Stimulated activated CD4-positive, alpha-beta T cell treated with anti-CD3 and anti-CD28 coated beads, Interleukin-2, amount 100 ng/mL, for 24 hours (primary cell): ENCODE measurements at places on chromosomes 7 and 10.
A peak's percentile ranks its signal among the peaks of the same experiment; 100 is the strongest.

DNA sequence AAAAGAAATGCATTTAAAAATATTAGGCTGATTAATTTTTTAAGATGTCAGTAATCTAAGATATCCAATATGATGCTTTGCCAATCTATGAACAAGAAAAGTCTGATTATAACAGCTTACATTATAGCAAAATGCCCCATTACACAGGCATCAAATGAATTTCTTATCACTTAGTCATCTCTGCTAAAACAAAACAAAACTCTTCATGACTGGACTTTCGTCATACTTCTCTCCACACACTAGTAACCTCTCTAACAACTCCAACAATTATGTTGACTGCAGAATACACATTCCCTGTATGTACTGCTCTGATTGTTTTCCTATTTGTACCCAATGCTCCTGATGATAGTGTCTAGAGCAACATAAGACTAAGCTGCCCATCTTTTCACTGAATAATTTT lies 3.8 kb upstream of the MKI67 start:
- no peak for DNase-seq

DNA sequence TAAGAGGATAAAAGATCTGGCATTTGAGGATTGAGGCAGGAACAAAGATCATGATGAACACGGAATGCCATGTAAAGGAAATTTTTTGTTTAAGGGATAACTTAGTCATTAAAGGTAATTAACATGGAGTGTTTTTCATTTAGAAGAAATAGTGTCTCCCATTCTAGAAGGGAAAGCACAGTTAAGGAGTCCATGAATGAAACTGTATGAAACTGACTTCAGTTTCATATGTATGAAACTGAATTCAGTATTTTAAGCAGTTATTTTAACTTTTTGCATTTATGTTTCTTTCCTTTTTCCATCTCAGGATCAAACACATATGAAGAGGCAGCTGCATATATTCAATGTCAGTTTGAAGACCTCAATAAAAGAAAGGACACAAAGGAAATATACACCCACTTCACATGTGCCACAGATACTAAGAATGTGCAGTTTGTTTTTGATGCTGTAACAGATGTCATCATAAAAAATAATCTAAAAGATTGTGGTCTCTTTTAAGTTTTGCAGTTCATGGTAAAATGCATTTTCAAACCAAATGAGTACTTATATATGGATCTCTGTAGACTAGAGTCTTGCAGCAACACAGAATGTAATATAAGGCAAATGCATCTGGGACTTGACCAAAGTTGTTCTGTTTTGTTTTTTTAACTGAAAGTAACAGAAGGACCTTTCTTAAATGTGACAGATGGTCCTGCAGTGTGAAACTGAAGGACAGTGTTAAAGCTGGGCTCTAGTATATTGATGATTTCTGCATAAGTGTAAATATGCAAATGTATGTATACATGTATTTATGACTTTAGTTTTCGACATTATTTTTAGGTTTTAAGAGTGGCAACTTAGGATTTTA lies 82.6 kb downstream of the GNAI1 start:
- DNase-seq: no peak

DNA sequence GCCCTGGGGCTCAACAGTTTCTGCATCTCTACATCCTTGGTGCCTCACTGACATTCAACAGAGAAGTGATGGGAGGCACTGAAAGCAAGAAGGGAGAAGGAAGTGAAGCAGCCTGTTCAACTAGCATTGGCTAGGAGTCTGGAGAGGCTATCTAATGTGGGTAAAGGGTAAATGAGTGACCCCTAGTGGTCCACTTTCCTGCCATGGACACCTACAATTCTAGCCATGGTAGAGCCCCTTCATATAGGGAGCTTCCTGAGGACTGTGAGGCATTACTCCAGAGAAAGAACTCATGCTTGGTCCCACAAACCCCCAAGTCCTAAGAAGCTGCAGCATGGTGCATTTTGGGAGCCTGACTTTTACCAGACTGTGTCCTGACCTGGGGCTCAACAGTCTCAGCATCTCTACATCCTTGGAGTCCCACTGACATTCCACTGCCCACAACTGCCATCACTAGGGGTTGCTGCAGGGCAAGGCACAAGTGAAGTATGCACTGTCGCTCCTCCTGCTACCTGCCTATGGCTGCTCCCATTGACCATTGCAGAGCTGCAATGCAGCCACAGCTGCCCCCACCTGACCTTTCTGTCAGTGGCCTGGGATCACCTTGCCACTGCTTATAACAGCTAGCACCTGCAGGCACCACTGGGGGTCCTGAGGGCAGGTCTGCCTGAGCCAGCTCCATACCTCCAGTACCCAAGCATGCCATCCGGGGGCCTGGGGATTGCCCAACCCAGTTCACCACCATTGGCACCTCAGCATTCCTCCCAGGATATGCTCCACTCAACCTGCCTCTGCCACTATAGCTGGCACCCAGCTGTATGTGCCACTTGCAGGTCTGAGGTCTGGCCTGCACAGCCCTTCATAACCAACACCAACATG lies 44.1 kb upstream of the CDK6 start:
- DNase-seq: no peak

DNA sequence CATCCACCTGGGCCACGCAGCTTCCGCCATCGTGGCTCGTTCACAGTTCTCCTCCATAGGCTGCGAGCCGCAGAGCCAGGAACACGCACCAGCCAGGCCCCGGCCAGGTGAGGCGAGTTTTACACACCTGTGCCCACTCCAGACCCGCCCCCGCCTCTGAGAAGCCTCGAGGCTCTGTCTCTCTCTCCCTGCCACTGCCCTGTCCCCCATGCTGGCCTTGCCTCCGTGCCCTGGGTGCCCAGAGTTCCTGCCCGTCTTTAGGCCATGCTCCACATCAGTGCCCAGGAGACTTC lies 142.2 kb downstream of the SLIT1 start:
- no peak for DNase-seq

- no peak for DNase-seq
Measured at GRCh38 chr7:46191776-46192175, 270.7 kb upstream of the IGFBP3 start.

GRCh38 chr10:5546891-5547680 lies 22.3 kb downstream of the CALML3 start:
- no peak for DNase-seq

GRCh38 chr10:116850058-116850611 lies 836 bp downstream of the ENO4 start:
- DNase-seq: no peak

- no peak for DNase-seq
Measured at GRCh38 chr10:79197558-79197957, 128.8 kb downstream of the ZMIZ1 start.

DNA sequence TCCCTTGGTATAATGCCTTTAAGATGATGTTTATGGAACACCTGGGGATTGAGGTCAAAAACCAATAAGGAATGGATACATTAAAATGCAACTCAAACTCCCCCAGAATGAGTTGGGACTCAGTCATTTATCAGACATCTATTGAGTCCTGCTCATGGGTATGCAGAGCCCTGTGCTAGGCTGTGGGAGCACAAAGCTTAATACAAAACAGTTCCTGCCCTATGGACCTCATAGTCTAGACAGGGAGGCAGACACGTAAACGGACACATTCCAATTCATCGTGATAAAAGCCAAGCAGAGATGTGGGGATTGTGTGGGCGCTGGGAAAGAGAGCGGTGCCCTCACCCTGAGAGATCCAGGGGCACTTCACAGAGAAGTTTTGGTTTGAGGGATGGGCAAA lies 181.7 kb downstream of the PTEN start:
- no peak for DNase-seq

DNA sequence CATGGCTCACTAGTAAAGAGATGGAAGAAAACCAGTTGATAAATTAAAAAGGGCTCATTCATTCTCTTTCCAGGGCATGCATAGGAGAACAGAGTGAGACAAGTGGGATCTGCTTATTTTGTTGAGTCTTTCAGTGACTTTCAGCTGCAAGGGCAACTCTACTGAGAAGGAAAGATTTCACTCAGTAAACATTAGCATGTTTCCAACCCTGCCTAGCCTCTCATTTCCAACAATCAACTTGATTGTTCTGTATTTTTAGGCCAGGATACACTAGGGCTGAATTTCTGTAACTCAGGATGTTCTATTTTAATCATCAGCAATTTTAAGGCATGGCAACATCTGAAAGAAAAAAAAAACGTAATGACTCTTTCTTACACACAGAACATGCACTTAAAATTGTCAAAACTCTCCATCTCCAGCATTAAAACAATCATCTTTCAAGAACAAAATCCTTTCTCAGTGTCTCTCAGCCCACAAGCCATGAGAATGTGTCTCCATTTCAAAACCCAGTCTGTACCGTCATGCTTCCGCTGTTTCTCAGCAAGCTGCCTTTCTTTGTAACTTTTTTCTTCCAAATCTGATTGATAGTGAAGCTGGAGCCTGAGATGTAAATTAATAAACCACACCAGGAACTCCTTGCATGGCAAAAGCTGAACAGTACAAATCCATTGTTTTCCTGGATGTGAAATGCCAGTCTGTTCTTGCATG lies 147.2 kb upstream of the KLF14 start:
- no peak for DNase-seq

GRCh38 chr7:104855861-104856260 lies 158.1 kb upstream of the KMT2E start:
- DNase-seq: no peak

DNA sequence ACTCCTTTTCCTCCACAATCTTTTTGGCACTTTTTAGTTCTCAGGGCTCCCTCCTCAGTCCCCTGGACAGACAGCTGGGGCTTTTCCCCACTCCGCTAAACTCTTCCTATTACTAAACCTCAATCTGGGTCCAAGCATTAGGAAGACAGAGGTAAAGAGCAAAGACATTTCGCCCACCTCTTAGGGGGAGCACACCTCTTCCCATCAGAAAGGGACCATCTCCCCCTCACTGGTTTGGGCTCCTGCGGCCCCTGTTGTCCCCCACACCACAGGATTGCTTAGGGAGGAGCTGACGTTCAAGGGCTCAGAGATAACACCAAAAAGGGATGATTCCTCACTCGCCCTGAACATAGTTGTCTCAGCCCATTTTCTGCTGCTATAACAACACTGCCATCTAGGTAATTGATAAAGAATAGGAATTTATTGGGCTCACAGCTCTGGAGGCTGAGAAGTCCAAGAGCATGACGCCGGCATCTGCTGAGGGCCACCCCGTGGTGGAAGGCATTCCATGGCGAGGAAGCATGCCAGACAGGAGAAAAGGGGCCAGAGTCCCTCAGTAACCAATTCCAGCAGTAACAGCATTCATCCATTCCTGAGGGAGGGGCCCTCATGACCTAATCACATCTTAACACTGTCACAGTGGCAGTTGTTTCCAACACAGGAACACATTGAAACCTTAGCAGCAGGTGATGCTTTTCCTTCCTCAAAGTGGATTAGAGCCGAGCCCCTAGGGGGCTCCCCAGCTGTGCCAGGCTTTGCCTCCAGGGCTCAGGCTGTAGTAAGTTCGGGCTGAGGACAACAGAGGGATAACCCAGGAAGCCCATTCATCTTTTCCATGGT lies 209.6 kb downstream of the EBF3 start:
- DNase-seq: no peak

GRCh38 chr10:35451151-35452016 lies 115.1 kb downstream of the CCNY start:
- DNase-seq: no peak

DNA sequence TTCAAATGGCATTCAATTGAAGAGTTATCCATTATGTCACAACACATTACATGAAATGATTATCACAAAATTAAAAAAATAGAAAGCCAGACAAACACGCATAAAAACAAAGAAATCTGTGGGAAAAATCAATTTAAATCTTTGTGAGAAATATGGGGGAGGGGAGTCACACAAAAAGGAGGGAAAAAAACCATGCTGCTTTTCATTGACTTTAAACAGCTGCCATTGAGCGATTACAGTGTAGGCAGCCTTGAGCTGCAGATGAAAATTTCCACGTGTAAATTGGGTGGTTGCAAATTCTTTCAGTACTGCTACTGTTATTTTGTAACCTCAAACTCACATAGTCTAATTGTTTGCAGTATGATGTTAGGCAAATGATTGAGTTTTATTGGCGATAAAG lies 889.9 kb upstream of the PHF14 start:
- no peak for DNase-seq

- DNase-seq: peak; percentile 30
Measured at GRCh38 chr7:140653319-140654108, 12.9 kb upstream of the DENND2A start.

DNA sequence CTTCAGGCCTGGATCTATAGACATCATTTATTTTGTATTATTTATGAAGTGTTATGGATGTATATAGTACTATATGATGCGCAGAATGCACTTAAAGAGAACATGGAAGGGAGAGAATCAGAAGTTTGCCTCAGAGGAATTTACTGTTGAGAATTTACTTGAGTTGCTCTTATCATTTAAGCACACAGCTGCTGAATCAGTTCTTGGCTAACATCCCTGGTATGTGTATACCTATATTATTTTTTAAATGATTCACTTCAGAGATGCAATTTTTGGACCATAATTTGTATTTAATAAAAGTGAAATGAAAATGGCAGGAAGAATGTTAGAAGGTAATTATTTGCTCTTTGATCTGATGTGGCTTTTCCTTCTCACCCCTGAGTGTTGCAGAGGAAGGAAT lies 191.6 kb downstream of the BICC1 start:
- no peak for DNase-seq

- no peak for DNase-seq
Measured at GRCh38 chr7:138075350-138075749, 909 bp upstream of the AKR1D1 start.

DNA sequence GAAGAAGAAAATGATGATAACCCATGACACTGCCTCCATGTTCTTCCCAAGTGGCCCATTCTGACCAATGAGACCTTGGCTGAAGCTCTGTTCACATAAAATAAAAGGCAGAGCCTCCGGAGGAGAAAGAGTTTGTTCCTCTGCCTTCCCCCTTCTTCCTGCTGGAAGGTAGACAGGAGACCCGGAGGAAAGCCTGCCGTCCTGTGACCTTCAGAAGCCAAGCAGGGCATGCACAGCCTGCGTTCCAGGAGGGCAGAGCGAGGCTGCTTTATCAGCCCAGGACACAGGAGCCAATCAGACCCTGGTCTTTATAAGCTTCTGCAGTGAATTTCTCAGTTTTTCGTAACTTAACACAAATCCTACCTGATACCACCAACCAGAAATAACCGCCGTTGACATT lies 8.6 kb upstream of the GRID1 start:
- DNase-seq: no peak
